Caki2 (cell line): ENCODE measurements at places on chromosomes 16 and 17. TPM values are rescaled to one million over a fixed set of nuclear protein-coding genes. Genes with fewer than 3 reads are reported as not detected.
A peak's percentile ranks its signal among the peaks of the same experiment; 100 is the strongest.

The CCDC144A gene
- 0.23 TPM in 1 of 2 replicates, not detected in the other for total RNA-seq

The NAA60 gene
- total RNA-seq, result 15.5 and 32.5 TPM in 2 replicates

The SPATA32 gene
- not detected in 2 replicates for total RNA-seq

The DNAI2 gene
- total RNA-seq, result not detected in 2 replicates

DNA sequence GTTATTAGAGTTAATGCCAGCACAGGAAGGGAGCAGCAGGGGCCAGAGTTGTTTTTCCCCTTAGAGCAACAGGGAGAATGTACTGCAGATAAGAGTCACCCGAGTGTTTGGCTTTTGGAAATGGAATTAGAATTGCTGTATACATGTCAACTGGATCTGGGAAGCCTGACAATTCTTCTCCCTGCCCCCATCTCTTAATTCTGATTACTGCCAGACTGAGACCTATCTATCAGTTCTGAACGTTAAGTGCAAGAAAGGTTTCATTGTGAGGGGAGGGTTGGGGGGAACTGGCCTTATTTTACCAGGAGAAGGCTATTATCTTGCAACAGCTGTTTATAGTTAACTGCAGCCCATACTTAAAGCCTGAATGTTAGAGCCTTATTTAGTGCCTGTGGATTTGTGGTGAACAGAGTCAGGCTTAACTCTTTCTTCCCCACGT, 424.5 kb upstream of the CDH11 start:
- DNase-seq, result no peak

- no peak for DNase-seq
Observed at GRCh38 chr17:16887523-16888095, 84.3 kb downstream of the TNFRSF13B start.

DNA sequence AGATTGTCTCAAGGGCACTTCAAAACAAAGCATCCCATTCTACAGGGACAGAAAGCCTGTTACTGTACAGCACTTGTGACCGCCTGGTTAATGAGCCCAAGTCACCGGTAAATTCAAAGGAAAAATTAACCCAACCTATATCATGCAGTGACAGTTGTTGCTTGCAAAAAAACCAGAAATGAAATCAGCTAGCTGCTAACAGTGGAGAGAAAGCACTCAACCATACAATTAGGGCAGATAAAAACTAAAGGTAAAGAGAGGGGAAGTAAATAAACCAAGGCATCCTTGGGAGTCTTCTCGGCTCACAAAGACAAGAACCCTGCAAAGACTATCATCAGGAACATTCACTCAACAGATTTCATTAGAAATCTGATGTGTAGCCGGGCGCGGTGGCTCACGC, 5.9 kb downstream of the RETREG3 start:
- DNase-seq, result no peak

GRCh38 chr16:80804056-80804525, 307 bp downstream of the CDYL2 start:
- peak; percentile 35 for DNase-seq

DNA sequence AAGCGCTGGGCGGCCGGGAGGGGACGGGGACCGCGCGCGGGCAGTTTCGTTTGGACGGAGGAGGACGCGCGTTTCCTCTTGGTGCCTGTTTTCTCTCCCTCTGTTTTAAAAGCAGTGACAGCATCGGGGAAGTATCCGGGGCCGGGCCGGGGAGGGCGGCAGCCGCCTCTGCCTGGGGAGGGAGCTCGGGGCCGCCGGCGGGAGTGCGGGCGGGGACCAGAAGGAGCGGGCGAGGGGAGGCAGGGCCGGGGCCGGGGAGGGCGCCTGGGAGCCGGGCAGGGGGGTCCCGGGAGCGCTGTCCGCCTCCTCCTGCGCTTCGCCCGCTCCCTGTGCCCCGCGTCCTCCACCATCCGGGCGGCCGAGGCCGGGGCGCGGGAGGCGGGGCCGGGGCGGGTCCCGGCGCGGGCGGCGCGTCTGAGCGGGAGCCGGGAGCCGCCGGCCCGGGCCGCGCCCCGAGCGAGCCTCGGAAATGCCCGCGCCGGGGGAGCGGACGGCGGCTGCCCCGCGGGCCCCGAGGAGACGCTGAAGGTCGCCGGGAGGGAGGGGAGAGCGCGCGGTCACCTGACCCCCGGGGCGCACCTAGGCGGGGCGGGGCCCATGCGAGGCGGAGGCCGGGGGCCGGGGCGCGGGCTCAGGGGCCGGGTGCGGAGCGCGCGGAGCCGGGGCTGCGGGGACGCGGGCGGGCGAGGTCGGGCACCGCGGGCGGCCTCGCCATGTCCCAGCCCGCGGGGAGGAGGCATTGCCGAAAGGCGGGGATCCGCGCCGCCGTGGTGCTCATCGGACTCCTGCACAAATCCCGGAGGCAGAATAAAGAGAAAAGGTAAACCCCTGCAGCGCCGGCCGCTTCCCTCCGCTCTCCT, 57.3 kb downstream of the RAP1GAP2 start:
- peak; percentile 19 for DNase-seq

DNA sequence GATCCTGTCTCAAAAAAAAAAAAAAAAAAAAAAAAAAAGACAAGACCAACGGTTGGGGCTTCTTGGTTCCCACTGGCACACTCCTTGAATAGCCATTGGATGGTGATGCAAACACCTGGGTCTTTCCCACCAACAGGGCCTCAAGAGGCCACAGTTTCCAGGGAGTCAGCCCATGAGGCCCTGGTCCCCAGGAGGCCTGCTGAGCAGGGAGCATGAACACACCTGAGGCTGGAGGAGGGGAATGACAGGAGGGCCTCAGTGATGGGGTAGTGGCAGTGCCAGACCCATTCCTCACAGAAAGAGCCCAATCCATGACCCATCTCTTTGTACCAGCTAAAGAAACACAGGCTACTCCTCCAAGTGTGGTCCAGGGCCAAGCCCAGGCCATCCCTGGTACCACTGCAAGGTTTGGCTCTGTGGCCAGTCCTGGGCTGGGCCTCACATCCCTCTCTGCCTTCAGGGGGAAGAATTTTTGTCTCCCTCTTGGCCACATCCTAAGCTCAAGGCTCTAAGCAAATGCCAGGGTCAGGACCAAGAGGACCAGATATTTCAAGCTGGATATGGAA, 13.9 kb downstream of the ARL2BP start:
- DNase-seq, result no peak

- no peak for DNase-seq
Observed at GRCh38 chr17:21143695-21144094, 16.9 kb downstream of the DHRS7B start.

DNA sequence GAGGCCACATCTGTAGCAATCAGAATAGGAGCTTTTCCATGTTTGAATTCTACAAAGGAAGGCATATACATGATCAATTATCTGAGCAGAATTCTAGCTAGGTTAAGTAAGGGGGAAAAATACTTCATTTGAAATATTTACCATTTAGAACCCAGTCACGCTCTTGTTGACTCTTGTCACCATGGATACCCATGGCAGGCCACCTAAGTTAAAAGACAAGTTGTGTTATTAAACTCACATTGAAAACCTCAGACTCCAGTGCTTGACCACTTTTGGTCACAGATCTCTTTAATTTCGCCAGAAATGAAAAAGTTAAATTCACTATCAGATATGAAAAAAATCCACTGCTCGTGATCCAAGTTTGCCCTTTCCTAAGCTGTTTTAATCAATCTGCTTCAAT, 4.1 kb downstream of the DDX5 start:
- no peak for DNase-seq

DNA sequence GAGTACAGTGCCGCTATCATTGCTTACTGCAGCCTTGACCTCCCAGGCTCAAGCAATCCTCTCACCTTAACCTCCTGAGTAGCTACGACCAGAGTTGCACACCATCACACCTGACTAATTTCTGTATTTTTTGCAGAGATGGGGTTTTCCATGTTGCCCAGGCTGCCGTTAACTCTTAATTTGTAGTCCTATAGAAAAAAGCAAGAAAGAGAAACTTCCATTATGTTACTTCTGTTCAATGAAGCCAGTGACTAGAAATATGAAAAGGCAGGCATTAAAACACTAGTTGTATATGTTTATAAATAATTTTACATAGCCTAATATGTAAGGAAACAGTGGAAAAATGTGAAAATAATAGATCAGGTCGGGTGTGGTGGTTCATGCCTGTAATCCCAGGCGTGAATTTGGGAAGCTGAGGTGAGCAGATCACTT, 9.7 kb downstream of the RAD51C start:
- no peak for DNase-seq

- DNase-seq, result no peak
Observed at GRCh38 chr16:89154390-89155183, 17.0 kb upstream of the CDH15 start.

DNA sequence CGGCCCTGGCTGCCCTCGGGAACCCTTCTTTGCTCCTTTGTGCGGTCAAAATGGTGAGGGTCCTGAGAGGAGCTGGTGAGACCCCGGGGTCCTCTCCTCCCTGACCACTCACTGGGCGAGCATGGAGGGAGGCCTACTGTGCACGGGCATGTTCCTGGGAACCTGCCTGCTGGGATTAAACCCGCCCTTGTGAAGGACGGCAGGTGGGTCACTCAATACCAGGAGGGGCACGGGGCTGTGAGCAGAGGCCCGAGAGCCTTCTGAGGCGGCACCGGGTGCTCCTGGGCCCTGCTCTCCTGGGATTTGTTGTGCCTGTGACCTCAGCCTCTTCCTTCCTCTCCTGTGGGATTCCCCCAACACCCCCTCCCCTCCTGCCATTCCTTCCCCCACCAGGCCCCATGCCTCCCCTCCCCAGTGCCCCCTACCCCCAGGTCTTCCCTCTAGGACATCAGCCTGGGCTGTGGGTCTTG, 19.7 kb downstream of the METRNL start:
- no peak for DNase-seq
